Mammary epithelial cell (primary cell): ENCODE measurements at places on chromosomes 4 and X.

GRCh38 chr4:8515316-8516060 lies 64.7 kb upstream of the GPR78 start:
- no peak for DNase-seq

- no peak for DNase-seq
These were observed 257.2 kb downstream of the SNCA start for GRCh38 chr4:89579771-89580170.

DNA sequence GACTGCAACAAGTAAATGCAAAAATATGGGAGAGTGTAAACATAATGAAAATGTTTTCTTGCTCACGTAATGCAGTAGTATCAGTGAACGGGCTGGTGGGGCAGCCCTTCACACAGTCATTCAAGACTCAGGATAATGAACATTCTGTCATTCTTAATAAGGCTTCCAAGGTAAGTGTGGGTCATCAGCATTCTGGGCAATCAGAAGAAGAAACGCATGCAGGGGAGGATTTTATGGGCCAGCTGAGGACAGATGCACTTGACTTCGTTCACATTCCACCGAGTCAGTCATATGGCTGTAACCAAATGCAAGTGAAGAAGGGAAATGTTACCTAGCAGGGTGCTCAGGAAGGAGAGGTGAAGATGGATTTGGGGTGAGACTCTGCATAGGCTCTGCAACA lies 68.0 kb upstream of the MAP9 start:
- DNase-seq = no peak

- no peak for DNase-seq
These were observed 75.3 kb upstream of the USP38 start for GRCh38 chr4:143109376-143109775.

GRCh38 chrX:119826399-119826959 lies 26.3 kb downstream of the UPF3B start:
- peak; percentile 10 for DNase-seq

- no peak for DNase-seq
These were observed 27.8 kb upstream of the FGFBP2 start for GRCh38 chr4:15990570-15991285.

GRCh38 chr4:130600706-130601105 lies 1504.8 kb downstream of the C4orf33 start:
- no peak for DNase-seq

GRCh38 chrX:95721011-95721410 lies 963.6 kb upstream of the DIAPH2 start:
- DNase-seq = no peak

DNA sequence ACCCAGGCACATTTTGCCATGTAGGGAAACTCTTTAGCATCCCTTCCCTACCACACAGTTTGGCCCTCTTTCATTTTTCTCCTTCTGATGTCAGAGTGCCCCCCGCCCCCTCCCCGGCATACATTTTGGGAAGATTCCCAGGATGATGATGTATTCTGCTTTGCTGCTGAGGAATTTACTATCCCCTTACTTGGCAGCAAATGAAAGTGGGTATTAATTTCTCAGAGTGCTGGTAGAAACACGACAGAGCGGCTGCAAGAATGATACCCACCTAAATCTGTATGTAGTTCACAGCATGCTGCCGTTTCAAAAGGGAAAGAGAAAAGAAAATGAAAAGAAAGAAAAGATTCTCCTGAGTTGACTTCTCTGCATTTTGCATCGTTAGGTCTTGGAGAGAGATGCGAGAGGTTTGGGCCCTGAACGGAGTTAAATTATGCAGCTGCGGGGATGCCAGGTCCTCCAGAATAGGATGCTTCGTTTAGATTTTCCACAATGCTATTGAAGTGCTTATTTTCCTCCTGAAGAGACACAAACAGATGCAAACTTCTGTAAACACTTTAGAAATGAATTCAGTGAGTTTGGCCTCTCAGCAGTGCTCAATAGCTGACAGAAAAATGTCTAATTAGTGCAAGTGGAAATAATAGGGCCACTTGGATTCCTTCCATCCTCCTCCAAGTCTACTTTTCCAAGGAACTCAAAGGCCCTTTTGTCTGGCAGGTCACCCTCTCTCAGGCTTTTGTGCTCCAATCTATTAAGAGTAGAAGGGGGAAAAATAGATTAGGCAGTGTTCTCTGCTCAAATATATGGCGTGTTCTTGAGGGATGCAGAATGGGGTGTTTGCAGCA lies 106.2 kb downstream of the ALPK1 start:
- DNase-seq = no peak

GRCh38 chrX:2450681-2451080 lies 50.1 kb downstream of the DHRSX start:
- DNase-seq = no peak
